ENCODE measurements at places on chromosomes 4 and X.

GRCh38 chr4:104248726-104249125 lies 246.0 kb downstream of the CXXC4 start:
- DNase-seq: peak; percentile 2

DNA sequence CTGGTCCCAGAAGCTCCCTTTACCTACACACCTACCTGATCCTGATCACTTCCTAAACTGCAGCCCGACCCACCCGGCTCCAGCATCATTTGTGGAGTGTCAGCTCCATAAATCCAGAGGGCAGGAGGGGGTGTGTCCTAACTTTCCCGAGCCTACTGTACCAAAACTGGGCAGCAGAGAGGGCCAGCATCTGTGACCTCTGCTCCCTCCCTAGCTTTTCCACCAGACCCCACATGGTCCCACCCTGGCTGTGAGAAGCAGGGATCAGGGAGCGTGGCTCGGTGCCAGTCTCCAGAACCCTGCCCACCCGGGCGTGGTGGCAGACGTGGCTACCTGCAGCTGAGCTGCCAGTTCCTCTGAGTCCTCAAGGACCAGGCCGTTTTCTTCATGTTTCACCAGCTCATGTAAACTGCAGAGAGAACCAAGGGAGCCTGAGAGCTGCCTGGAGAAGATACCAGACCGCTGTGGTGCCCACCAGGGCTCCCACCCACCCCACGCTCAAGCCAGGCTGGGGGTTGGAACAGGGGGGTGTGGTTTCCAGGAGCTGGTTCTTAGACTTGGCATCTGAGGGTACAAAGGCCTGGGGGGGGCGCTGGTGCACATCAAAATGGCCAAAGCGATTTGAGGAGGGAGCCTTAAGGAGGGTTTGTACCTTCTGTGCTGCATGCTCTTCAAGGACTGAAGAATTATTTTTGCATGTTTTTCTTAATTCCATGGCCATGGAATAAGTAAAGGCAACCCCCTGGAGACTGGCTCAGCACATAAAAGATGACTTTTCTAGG lies 76.7 kb upstream of the DRD5 start:
- no peak for DNase-seq

GRCh38 chrX:72020204-72020603 lies 109.6 kb downstream of the NHSL2 start:
- no peak for DNase-seq

DNA sequence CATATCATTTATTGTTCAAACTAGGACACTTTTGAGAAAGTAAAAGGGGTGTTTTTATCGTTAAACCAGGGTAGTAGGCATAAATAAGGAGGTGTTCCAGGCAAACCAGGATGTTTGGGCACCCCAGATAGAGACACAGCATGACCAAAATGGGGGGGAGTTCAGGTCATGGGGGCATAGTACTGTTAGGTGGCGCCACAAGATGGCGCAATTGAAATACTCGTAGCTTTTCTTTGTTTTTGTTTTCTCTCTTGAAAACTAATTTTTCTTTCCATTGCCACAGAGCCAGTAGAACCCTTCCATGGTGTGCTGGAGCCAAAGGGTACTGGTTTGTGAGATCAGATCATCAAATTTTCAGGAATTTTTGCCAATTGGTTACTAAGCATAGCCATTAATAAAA lies 283.4 kb downstream of the BCOR start:
- DNase-seq: peak; percentile 27

DNA sequence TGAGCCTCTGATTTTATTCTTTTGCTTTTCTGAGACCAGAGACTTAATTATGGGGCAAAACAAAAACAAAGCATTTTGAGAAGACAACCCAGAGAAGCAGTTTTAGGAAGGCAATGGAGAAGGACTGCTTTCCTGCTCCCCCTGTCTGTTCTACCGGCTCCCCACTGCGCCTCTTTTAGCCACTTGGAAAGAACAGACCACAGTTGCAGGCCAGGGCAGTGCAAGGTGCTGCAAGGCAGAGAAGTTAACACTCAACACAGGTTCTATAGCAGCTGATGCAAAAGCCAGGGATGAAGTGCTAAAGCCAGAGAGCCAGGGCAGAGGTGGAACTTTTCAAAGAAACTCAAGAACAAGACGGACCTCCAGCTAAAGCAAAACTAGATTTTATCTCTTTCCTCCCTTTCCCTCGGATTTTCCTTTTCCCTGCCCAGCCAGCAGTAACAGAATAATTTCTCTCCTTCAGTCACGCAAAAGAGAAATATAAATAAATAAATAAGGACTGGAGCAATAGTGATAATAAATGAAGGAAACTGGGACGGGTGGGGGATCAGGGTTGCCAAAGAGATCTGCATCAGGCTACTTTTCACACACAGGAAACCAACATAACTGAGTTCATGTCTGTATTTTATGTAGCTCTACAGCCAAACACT lies 10.4 kb downstream of the SH3RF1 start:
- DNase-seq: no peak

Data from GM03348 (cell line).